Stimulated activated CD8-positive, alpha-beta memory T cell treated with anti-CD3 and anti-CD28 coated beads, Interleukin-2, amount 100 ng/mL, for 1 hour (primary cell): ENCODE measurements at places on chromosomes 2 and 18.

GRCh38 chr2:127650041-127650784 lies 4.3 kb downstream of the GPR17 start:
- no peak for DNase-seq

DNA sequence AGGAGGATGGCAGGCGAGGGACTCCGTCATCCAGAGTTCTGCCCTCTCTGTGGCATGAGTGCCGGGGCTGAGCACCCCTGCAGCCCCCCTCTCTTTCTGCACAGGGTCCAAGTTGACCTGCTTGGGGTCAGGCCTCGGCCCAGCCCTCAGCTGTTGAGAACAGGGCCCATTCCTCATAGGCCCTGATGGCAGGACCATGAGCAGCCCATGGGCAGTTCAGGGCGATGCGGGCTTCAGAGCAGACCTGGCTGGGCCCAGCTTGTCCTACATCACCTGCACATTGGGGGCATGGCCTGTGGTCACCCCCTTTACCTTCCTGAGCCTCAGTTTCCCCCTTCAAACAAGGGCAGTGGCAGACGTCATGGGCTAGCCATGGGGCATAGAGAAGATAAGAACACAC lies 238.1 kb downstream of the SEPTIN10 start:
- no peak for DNase-seq

DNA sequence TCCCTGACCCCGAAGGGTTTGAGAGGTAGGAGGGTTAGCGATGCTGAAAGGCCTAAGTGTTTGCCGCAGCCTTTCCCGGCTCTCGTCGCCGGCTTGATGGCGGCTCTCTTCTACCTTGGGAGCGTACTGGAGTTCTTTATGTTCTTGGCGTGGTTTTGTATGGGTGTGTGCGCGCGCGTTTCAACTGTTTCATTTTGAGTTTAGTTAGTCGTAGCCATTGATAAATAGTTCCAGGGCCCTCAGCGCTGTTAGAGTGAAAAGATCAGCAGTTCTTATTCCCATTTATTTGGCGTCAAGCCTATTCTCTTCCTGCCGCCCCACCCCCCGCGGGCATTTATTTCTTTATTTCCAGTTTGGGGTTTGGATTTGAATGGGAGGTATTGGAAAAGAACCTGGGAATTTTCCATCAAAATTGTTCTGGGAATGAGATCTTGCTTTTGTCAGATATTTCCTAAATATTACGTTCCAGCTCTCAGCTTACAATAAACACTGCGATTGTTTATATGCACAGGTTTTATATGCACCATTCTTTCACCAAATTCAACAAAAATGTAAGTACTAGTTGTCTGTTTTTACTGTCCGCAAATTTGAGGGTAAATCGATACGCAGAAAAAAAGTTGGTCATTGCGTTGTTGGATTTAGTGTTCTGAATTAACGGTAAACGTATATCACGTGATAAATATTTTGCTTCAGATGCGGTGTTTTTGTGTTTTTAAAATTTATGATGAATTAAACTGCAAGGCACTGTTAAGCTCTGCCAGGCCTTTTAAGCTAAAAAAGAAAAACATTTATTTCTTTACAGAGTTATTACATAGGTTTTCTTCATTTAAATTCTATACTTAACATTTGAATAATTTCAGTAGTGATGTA lies 954 bp downstream of the CCNT2 start:
- no peak for DNase-seq

DNA sequence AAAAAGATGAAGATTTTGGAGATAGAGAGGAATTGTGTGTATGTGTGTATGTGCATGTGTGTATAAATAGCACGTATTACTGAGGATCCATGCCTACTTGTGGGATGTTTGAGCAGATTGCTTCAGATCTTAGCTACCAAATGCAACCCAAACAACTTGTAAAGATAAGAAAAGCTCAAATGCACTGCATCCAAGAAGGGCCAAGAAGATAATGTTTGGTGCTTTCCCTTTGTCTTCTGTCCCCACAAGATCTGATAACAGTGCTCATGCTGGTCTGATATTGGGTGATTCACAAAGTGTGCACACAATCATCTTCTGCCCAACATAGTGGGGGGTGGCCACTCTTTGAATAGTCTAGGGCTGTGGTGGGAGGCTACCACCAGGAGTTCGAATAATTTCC lies 284.8 kb upstream of the CYRIA start:
- no peak for DNase-seq
